ENCODE measurements at places on chromosomes 11 and 22.

GRCh38 chr11:104581246-104581980, 316.8 kb downstream of the CASP12 start:
- no peak for DNase-seq

DNA sequence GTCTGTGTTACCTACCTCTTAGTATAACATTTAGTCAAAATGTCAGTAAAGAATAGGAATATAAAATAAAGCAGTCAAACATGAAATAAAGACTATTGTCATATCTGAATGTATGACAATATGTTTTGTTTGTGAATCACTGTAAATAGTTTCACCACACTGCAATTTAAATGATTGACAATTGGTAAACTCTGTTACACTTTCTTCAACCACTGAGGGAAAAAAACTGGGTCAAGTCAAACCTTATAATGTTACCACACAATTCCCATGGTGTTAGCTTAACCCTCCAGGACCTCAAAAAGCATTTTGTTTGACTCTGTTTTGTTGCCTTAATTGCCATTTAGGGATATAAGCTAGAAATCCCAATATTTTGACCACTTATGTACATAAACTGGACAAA, 10.5 kb upstream of the MMP13 start:
- DNase-seq = no peak

DNA sequence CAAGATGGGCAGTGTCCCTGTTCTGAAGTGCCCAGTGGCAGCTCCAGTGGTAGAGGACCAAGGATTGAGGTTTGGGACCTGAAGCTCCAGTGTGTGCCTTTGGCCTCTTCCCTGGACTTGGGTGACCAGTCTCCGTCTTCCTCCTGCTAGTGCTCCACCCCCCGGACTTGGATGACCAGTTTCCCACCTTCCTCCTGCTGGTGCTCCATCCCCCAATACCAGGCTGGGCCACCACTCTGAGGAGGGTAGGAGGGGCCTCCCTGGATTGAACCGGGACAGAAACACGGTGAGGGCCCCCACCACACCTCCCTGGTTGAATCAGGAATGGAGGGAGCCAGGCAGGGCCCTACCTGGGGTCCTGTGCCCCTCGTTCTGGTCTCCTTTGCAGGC, 10.9 kb upstream of the NEAT1 start:
- DNase-seq = no peak

DNA sequence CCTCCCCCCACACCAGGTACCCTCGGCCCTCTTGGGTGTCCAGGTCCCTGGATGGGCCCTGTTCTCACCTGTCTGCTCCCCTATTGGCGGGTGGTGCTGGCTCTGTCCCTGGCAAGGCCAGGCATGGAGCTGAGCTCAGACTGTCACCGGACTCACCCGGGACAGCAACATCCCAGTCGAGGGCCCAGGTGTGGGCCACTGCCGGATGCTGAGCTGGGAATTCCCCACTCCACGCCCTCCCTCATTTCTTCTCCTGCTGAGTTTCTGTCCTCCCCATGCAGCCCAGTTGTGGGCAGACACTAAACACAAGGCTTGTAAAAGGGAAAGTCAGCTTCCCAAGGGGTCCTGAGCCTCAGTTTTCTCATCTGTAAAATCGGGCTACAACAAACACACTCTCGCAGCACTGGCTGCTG, 2.0 kb upstream of the AP5B1 start:
- DNase-seq = no peak

GRCh38 chr22:24009227-24010017, 1.7 kb upstream of the CABIN1 start:
- no peak for DNase-seq

DNA sequence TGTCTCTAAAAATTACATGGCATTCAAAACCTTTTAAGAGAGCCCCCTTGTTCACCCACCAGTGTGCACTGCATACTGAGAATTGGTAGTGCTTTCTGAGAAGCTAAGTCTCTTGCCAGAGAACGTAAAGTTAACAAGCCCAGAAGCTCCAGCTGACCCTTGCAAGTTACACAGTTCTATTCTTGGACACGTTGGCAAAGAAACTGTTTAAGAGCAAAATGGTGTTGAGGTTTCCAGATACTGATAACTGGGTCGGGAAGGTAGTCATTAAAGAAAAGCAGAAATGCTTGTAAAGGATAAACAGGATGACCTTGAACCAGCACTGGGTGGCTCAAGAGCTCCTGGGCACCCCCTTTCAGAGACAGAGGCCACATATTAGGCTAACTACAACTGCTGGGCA, 284.8 kb downstream of the CADM1 start:
- DNase-seq = no peak

- DNase-seq = no peak
Measured at GRCh38 chr11:100923555-100923954, 206.1 kb downstream of the PGR start.
